ENCODE measurements at places on chromosomes 3 and 15.

GRCh38 chr15:66581972-66582537 is 16.3 kb upstream of the LCTL start:
- H3K4me3 ChIP-seq = no peak overlapping the region
- H3K27me3 ChIP-seq = peaks cover under 1% of the 10 kb centered on the region
- no peak for DNase-seq

DNA sequence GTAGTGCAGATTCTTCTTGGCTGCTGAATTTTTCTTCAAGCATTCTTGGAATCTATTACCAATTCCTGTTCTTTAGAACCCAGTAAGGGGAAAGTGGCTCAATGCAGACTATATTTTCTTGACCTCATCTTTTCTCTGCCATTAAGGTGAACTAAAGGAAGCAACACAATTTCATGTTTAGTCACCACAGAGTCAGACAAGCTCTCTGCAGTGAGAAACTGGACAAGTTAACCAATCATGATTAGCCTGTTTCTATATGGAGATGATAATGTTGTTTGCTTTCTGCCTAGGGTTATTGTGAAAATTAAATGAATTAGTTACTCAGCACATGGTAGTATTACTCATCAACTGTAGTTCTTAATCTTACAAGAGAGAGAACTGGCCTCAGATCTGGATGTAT is 1075.1 kb downstream of the AGBL1 start:
- H3K36me3 ChIP-seq = no peaks in the 10 kb centered on the region
- H3K4me3 ChIP-seq = no peak overlapping the region

DNA sequence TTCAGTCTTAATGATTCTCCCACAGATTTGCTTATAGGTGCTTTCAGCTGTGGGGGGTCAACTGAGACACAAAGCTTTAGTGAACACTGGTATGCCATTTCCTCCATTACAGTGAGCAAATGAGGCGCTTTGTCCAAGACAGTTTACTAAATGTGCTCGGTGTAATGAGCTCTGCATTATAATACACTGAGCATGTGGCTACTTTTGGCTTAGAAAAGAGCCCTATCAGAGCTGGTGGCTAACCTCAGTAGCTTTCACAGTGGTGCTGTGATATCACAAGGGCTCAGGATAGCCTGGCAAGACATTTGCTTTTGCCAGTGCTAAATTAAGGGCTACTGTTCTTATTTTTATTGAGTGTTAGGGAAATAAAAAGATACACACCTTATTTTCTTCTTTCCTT is 749.7 kb upstream of the ARPP21 start:
- no peak overlapping the region for H3K4me3 ChIP-seq
- H3K27ac ChIP-seq = no peak overlapping the region
- DNase-seq = no peak
- H3K36me3 ChIP-seq = no peaks in the 10 kb centered on the region
- H3K4me1 ChIP-seq = no peaks in the 10 kb centered on the region
- no peaks in the 10 kb centered on the region for H3K27me3 ChIP-seq

DNA sequence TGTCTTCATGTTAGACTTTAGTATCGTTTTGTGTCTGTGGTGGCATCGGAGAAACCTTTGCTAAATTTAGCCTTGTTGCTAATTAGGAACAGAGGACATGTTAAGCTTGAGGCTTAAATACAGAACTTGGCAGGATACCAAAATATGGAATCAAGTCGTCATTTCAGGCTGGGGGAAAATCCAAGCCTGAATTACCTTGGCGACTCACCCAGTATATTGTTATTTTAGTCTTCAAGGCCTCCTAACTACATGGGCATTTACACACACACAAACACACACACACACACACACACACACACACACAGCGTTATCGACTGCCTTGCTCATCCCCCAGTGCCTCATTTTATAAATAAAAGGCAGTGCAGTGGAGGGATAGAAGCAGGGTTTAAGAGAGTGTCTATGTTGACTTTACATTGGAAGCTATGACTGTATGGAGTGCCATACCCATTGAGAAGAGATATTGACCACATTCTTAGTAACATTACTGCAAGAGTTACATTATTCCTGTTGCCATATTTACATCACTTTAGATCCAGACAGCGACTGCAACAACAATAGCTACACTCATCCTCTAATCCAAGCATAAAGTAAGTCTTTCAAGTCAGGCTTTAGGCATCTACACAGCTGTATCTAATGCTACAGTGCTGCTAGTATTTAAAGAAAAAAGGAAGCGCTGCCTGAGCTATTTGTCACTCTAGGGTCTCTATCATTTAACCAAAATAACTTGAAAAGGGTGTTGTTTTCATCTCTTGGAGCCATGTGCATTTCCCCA is 210.8 kb upstream of the SEMA6D start:
- no peak overlapping the region for H3K27ac ChIP-seq
- peaks cover 13% of the 10 kb centered on the region for H3K27me3 ChIP-seq
- peaks cover 1% of the 10 kb centered on the region for H3K4me1 ChIP-seq
- no peak overlapping the region for H3K4me3 ChIP-seq
- H3K36me3 ChIP-seq = no peaks in the 10 kb centered on the region

- H3K27me3 ChIP-seq = peaks cover 65% of the 10 kb centered on the region
- H3K36me3 ChIP-seq = peaks cover 7% of the 10 kb centered on the region
- peaks cover 17% of the 10 kb centered on the region for H3K4me1 ChIP-seq
- no peak within 1 kb of the TSS for H3K4me3 ChIP-seq
Observed at GRCh38 chr3:181711325-181712135, at the start of gene SOX2. Gene SOX2, plus strand, starts transcription at chr3:181711925. Its CDS starts 436 bp downstream, at chr3:181712361.

DNA sequence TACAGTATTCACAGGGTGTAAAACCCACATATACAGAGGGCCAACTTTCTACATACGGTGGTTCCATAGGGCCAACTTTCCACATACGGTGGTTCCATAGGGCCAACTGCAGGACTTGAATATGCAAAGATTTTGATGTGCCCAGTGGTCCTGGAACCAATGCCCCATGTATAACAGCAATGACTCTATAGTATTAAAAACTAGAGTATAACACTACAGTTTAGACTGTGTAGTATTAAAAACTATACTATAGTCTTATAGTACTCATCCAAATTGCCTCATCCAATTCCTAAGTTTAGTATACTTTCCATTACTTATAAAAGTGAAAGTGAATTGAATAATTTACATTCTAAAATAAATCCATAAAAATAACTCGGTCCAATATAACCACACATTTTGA is 75.9 kb downstream of the GSK3B start:
- no peak overlapping the region for H3K4me3 ChIP-seq
- H3K36me3 ChIP-seq = peaks cover 5% of the 10 kb centered on the region
- H3K4me1 ChIP-seq = peaks cover 55% of the 10 kb centered on the region
- no peak for DNase-seq
- H3K27me3 ChIP-seq = no peaks in the 10 kb centered on the region

DNA sequence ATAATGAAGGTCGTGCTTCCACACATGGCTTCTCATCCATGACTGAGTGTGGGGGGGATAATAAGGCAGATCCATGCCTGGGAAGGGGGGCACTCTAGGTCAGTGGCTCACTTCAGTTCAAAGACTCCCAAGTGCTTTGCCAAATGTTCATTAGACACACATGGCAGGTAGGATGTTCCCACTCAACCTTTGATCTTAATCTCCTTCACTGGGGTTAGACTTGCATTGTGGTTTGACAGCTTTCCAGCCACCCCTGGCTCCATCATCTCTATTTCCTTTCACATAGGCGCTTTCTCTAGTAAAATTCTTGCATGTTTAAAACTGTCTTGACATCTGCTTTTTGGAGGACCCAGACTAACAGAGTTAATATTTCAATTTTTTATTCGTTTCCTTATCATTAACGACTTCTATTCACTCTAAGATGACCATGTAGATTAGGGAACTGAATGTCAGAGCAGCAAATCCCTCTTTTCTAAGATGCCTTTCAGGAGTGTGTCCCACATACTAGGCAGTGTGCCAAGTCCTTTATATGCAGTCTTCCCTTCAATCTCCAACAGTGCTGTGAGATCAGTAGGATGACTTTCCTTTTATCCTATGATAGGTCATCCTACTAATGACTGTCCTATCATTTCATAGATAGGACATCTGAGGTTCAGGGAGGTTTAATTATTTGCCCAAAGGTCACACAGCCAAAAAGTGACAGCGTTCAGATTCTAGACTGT is 57.9 kb downstream of the BTD start:
- no peak for DNase-seq
- peaks cover 7% of the 10 kb centered on the region for H3K4me1 ChIP-seq
- H3K4me3 ChIP-seq = no peak overlapping the region
- H3K36me3 ChIP-seq = peaks cover 11% of the 10 kb centered on the region
- no peak overlapping the region for H3K27ac ChIP-seq

DNA sequence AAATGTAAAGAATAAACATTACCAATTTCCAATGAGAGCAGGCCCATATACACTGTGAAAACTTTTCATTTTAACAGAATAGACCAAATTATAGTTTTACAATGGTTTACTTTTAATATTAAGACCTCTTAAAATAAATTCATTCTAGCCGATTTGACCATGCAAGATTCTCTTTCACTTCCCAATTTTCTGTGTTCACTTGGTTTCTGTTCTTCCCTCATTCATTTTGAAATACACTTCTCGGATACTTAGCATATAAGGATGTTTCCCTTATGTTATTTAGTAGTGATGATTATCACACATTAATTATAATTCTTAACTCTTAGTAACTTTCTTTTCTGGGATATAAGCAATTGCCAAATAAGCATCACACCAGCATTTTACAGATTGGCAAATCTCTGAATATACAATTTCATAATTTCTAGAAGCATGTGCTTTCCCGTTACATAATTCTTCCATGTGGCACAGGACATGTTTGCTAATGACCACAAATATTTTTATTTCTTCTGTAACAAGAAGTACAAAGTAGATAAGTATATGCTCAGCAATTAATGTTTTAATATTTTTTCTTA is 13.9 kb downstream of the OR5H15 start:
- no peaks in the 10 kb centered on the region for H3K4me1 ChIP-seq
- H3K27me3 ChIP-seq = no peaks in the 10 kb centered on the region
- H3K4me3 ChIP-seq = no peak overlapping the region
- no peak overlapping the region for H3K27ac ChIP-seq

DNA sequence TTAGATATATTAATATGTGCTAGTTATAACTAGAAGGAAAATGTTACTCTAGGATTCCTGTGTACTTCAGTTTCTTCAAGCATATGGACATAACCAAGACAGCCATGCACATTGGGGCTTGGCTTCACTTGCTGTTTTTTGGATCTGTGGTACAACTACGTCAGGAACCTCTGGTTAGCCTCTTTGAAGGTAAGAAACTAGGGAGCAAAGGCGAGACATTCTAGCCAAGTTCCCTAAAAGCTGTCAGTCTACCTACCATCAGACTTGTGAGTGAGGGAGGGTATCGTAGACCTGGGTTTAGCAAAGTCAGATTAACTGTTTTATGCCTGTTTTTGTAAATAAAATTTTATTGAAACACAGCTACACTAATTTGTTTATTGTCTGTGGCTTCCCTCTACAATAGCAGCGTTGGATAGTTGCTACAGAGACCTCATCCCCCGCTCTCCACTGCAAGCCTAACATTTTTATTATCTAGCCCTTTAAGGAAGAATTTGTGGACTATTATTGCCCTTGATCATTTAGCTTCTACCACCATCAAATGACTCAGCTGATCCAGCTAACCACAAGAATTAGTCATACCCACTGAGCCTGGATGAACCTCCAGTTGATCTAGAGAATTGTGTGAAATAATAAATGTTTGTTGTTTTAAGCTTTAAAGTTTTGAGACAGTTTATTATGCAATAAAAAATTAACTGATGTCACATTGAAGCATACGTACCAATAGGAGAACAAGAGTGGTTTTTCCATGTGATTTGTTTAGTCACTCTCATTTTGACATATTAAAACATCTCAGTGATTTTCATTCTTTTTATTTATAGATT is 58.1 kb downstream of the RSRC1 start:
- peak; percentile 18 for DNase-seq
- no peaks in the 10 kb centered on the region for H3K27me3 ChIP-seq
- H3K27ac ChIP-seq = no peak overlapping the region
- peaks cover 48% of the 10 kb centered on the region for H3K36me3 ChIP-seq

- H3K27ac ChIP-seq = no peak overlapping the region
- H3K27me3 ChIP-seq = peaks cover 7% of the 10 kb centered on the region
- no peaks in the 10 kb centered on the region for H3K4me1 ChIP-seq
- H3K4me3 ChIP-seq = no peak overlapping the region
- no peaks in the 10 kb centered on the region for H3K36me3 ChIP-seq
Observed at GRCh38 chr3:185658504-185658912, 72.4 kb downstream of the SENP2 start.

DNA sequence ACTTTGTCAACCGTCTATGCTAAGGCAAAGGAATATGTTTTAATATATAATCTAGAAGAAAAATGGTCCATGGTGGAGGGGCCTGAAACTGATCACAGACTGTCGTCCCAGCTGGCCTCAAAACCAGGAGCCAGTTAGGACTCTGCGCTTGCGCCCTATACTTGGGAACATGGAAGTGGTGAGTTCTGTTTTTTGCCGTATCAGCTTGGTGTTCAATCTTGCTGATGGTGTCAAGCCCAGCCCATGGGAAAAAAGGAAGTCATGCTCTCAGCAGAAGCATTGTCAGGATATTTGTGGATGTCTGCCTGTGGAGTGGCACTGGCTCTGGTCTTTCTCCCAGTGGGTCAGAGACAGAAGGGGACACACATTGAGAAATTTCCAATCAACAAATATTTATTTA is 342.0 kb upstream of the CTDSPL start:
- H3K36me3 ChIP-seq = no peaks in the 10 kb centered on the region
- H3K27me3 ChIP-seq = peaks cover 13% of the 10 kb centered on the region
- H3K27ac ChIP-seq = no peak overlapping the region
- H3K4me3 ChIP-seq = no peak overlapping the region
- peaks cover 2% of the 10 kb centered on the region for H3K4me1 ChIP-seq

GRCh38 chr15:54354341-54354740 is 376.1 kb downstream of the UNC13C start:
- no peak overlapping the region for H3K27ac ChIP-seq
- H3K36me3 ChIP-seq = no peaks in the 10 kb centered on the region
- H3K27me3 ChIP-seq = peaks cover 3% of the 10 kb centered on the region
- no peak overlapping the region for H3K4me3 ChIP-seq
- no peak for DNase-seq
- no peaks in the 10 kb centered on the region for H3K4me1 ChIP-seq

- no peak overlapping the region for H3K4me3 ChIP-seq
- DNase-seq = no peak
Observed at GRCh38 chr3:160928183-160928726, 172.2 kb downstream of the PPM1L start.

- H3K36me3 ChIP-seq = peaks cover 37% of the 10 kb centered on the region
- peaks cover 7% of the 10 kb centered on the region for H3K4me1 ChIP-seq
- H3K27me3 ChIP-seq = no peaks in the 10 kb centered on the region
- no peak overlapping the region for H3K4me3 ChIP-seq
- no peak overlapping the region for H3K27ac ChIP-seq
Observed at GRCh38 chr3:149010504-149010951, 19.2 kb downstream of the GYG1 start.

All from activated naive CD8-positive, alpha-beta T cell treated with anti-CD3 and anti-CD28 coated beads for 36 hours (primary cell).